ENCODE measurements at places on chromosomes 2 and 18.

DNA sequence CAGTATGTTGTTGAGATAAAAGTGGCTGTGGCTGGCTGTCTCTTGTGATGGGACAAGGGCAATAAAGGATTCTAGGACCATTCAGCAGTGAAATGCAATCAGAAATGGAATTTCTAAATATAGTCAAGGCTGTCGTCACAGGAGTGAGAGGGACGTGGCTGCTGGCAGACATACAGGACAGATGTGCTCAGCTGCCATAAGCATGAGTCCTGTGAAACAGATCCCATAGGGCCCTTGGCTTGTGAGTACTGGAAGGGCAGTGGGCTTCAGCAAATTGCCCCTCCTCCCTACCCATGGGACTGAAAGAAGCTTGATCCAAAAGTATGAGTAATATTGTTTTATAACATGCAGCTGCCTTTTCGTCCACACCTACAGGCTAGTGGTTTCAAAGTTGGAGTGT, 4.2 kb upstream of the CNNM3 start:
- no peak for DNase-seq

GRCh38 chr2:236809716-236810115, 240.1 kb downstream of the ACKR3 start:
- no peak for DNase-seq

DNA sequence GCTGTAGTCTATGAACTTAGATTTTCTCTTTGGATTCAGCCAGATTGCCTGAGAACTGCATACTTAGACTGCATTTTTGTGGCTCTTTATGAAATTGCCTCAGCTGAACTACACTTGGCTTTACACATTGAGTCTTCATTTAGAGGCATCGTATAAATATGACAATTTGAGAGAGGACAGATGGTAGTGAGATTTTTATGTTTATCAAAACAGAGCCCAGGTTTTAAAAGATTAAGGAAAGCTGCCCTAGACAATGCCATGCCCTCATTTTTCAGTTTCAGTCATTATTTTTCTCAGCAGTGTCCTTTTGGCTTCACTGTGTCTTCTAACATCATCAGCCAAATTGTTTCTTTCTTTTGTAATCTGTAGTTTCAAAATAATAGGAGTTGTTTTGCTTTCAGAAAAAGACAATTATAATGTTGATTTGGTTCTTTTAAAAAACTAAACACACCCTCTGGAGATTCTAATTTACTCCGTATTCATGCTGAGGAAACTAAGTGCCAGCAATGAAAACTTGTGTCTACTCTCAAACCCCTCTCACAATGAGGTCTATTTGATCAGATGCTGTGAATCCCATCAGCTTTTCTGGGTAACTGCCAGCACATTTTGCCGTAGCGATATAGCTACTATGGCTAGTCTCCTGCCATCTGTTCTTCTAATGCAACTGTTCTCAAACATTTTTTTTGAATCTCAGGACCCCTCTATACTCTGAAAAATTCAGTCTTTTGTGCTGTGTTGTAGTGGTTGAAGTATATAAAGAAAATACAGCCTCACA, 46.2 kb downstream of the TWSG1 start:
- DNase-seq, result peak; percentile 35

DNA sequence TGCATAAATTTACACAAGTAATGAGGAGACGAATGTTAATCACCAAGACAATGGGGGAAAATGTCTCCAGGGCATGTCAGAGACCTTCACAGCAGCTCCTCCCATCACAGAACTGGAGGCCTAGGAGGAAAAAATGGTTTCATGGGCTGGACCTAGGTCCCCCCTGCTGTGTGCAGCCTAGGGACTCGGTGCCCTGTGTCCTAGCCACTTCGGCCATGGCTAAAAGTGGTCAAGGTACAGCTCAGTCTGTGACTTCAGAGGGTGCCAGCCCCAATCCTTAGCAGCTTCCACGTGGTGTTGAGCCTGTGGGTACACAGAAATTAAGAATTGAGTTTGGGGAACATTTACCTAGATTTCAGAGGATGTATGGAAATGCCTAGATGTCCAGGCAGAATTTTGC, 152.2 kb upstream of the KCNJ3 start:
- no peak for DNase-seq

GRCh38 chr18:13300029-13300428, 81.5 kb downstream of the LDLRAD4 start:
- DNase-seq, result no peak

GRCh38 chr2:127678531-127678930, 3.2 kb upstream of the LIMS2 start:
- no peak for DNase-seq

GRCh38 chr2:239035997-239036731, 188.3 kb downstream of the TWIST2 start:
- DNase-seq, result no peak

- peak; percentile 8 for DNase-seq
Measured at GRCh38 chr2:205609113-205609512, 73.2 kb upstream of the NRP2 start.

DNA sequence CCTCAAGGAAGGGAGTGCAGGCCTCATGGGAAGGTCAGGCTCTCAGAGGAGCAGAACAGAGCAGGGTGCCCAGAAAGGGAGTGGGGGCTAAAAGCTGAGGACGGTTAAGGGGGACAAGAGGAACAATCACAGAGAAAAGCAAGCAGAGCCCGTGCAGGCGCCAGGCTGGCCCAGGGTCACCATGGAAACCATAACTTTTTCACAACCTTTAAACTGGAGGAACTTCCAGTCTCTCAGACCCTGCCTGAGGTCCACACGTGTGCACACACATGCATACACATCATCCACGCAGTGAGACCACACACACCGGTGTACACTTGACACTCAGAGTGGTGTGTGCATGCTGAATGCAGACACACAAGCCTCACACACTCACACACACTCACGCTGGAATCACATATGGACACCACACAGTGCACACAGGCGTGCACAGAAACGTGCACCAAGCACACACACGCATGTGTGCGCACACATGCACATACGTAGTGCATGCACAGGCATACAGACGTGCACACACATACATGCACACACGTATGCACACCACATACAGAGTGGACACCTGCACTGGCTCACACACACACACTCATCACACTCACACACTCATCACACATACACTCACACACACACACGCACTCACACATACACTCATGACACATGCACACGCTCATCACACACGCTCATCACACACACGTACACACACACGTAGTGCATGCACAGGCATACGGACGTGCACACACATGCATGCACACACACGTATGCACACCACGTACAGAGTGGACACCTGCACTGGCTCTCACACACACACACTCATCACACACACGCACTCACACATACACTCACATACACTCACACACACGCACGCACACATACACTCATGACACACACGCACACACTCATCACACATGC, 37.2 kb upstream of the SNED1 start:
- DNase-seq, result peak; percentile 28

DNA sequence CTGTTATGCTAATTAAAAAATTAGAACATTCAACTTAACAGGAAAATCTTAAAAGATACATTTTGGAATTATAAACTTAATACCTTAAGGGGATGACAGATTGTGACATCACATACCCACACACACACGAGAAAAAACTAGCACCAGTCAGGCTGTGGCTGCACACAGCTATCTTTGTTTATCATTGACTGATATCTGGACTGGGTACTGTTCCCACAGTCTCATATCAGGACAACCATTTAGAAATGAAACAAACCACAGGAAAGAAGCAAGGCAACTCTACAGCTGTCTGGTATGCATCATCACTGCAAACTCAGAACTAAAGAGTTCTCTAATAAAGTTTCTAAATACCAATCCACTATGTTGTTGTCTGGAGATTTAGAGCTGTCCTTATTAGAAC, 210.9 kb upstream of the SMAD7 start:
- DNase-seq, result peak; percentile 62

DNA sequence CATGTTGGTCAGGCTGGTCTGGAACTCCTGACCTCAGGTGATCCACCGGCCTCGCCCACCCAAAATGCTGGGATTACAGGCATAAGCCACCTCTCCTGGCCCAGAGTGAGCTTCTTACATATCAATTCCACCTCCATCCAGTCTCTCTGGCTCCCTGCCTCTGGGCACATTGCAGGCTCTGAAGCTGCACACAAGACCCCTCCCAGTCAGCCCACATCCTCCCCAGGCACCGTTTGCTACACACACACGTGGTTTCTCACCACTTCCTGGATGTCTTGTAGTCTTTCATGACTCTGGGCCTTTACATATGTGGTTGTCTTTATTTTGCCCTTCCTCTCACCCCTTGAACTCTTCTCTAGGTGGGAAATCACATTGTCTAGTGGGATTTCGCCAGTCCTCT, 64.0 kb upstream of the CABLES1 start:
- DNase-seq, result peak; percentile 36

GRCh38 chr2:28432362-28432761, 39.7 kb downstream of the FOSL2 start:
- no peak for DNase-seq

- no peak for DNase-seq
Measured at GRCh38 chr2:223877721-223878410, 40.5 kb upstream of the AP1S3 start.

GRCh38 chr18:21682371-21683051, 22.1 kb downstream of the ABHD3 start:
- DNase-seq, result peak; percentile 72

DNA sequence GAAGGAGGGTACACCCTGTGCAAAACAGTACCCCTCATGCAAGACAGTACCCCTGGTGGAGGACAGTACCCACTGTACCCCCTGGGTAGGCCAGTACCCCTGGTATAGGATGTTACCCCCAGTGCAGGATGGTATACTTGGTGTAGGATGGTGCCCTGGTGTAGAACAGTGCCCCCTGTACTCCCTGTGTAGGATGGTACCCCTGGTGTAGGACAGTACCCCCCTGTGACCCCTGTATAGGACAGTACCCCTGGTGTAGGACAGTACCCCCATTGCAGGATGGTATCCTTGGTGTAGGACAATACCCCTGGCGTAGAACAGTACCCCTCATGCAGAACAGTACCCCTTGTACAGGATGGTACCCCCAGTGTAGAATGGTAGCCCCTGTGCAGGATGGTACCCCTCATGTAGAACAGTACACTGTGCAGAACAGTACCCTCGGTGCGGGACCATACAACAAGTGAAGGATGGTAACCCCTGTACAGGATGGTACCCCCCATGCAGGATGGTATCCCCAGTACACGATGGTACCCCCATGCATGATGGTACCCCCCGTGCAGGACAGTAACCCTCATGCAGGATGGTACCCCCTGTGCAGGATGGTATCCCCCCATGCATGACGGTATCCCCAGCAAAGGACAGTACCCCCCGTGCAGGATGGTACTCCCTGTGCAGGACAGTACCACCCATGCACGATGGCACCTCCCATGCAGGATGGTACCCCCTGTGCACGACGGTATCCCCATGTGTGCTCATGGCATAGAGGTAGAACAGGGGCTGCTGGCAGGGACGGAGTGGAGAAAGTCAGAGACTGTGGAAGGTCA, 248.0 kb downstream of the DCDC2C start:
- DNase-seq, result no peak

- no peak for DNase-seq
Measured at GRCh38 chr18:79497638-79498081, 101.9 kb downstream of the NFATC1 start.

GRCh38 chr2:120428748-120429147, 82.8 kb downstream of the INHBB start:
- no peak for DNase-seq

- DNase-seq, result no peak
Measured at GRCh38 chr2:127818794-127819425, 7.9 kb upstream of the WDR33 start.

GRCh38 chr2:136408795-136409194, 290.8 kb upstream of the CXCR4 start:
- no peak for DNase-seq
